ENCODE measurements at places on chromosomes 1 and 21.

GRCh38 chr1:89170170-89171066 lies 5.4 kb downstream of the GBP7 start:
- DNase-seq: no peak

DNA sequence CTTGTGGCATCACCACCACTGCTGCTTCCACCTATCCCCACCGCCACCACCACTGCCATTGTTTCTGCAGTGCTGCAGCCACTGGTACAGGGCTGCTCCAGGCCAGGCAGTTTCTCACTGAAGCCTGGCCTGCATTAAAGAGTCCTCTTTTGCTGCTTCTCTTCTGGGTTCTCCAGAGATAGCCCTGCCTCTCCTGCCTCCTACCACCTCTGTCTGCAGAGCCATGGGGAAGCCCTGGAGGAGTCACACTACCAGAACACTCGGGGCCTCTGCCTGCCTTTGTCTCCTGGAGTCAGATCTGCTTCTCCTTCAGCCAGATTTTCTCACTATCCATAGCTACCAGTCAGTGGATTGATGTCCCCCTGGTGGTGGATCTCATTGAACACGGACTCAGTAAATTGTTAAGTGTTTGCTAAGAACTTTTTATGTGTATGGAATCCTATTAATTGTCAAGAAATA lies 37.7 kb upstream of the DDAH1 start:
- no peak for DNase-seq

GRCh38 chr1:200328379-200328778 lies 81.5 kb downstream of the ZNF281 start:
- no peak for DNase-seq

- no peak for DNase-seq
Observed at GRCh38 chr1:151737479-151737878, 16.2 kb downstream of the RIIAD1 start.

DNA sequence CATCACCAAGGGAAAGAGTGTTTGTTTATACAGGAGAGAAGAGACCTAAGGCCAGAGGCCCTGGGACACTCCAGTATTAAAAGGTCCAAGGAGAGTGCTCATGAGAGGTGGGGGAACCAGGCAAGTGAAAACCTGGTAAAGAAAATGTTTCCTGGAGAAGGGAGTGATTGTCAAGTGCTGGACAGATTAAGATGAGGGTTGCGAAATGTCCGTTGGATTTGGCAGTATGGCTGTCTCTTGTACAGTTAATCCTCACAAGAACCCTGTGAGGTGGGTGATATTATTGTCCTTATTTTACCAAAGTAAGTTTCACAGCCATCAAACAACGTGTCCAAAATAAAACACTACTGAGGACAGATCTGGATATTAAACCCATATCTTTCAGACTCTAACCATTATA lies 44.2 kb downstream of the RPAP2 start:
- DNase-seq: no peak

DNA sequence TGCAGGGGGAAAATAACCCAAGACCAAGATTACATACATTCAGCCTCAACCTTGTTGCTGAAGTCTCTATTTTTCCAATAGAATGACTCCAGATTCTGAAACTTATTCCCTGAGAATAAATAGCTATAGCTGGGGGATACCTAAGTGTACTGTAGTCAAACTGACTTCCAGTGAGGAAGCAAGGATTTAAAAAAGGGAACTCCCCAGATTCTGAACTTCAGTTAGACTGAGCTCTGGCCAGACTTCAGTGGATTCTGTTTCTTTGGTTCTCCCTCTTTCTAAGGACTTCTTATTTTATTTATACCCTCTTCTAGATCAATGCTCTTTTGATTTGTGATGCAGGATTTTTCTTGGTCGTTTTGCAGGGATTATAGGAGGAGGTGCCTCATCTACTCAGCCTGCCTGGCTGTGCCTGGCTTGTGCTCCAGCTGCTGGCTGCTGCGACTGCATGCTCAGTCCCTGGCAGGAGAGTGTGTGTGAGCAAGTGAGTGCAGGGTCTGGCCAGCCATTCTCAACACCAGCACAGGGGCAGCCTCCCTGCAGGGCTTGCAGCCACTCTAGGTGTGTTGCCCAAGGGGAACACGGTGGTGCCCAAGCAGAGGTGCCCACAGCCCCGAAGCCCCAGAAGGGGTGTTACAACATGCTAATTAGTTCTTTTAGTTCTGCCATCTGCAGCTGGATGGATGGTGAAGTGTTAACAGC lies 43.0 kb downstream of the SPATA17 start:
- no peak for DNase-seq

GRCh38 chr1:163231385-163231784 lies 28.7 kb upstream of the RGS5 start:
- DNase-seq: no peak

- DNase-seq: peak; percentile 43
Observed at GRCh38 chr21:20882462-20883407, 115.5 kb upstream of the NCAM2 start.

GRCh38 chr1:246711548-246712003 lies 12.6 kb upstream of the SCCPDH start:
- no peak for DNase-seq

GRCh38 chr1:87894062-87894461 lies 565.4 kb downstream of the LMO4 start:
- DNase-seq: no peak

- DNase-seq: no peak
Observed at GRCh38 chr21:39538453-39539042, 74.2 kb upstream of the B3GALT5 start.

DNA sequence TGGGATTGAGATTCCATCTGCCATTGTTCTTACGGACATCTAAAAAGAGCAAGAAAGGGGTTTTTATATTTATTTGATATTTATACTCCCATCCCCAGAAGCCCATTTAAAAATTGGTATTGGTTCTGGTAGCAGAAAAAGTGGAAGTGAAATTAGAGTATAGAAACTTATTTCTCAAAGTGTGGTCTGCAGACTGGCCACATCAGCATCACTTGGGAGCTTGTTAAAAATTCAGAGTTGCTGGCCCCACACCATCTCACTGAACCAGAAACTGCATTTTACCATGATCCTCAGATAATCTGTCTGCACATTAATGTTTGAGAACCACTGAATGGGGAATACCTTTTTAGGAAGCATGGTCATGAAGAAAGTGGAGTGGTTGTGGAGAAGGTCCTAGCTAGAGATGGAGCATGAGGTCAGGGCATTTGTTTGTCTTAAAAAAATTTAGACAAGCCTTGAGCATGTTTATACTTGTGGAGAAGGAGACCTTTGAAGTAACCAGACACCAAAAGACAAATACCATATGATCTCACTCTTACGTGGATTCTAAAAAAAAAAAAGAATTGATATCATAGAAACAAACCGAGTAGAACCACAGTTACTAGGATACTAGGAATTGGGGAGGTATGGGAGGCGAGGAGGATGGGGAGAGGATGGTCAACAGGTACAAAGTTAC lies 116.3 kb downstream of the ST6GALNAC3 start:
- DNase-seq: no peak

DNA sequence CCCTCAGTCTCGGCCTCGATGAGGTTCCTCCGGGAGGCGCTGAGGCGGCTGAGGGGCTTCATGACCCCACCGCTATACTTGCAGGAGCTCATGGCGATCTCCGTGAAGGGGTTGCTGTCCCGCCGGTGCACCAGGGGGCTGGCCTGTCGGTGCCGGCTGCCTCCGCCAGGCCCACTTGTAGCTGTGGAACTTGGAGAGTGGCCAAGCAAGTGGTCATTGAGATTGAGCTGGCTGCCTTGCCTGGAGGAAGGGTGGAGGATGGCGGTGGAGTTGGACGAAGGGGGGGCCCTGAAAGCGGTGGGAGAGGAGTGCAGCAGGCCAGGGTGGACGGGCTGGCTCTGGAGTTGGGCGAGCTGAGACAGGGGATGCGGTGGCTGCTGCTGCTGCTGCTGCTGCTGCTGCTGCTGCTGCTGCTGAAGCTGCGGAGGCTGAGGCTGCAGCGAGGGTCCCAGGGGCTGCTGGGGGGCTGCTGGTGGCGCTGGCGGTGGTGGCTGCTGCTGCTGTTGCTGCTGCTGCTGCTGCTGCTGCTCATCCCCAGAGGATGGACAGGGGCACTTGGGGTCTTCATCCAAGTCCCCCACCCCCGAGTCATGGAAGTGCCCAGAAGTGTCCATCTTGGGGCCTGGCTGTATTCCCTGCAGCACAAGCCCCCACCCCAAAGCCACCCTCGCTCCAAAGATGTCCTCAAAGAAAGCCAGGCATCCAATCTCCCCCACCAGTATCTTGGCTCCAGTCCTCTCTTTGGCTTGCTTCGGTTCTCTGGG lies 548 bp downstream of the KCNN3 start:
- no peak for DNase-seq

DNA sequence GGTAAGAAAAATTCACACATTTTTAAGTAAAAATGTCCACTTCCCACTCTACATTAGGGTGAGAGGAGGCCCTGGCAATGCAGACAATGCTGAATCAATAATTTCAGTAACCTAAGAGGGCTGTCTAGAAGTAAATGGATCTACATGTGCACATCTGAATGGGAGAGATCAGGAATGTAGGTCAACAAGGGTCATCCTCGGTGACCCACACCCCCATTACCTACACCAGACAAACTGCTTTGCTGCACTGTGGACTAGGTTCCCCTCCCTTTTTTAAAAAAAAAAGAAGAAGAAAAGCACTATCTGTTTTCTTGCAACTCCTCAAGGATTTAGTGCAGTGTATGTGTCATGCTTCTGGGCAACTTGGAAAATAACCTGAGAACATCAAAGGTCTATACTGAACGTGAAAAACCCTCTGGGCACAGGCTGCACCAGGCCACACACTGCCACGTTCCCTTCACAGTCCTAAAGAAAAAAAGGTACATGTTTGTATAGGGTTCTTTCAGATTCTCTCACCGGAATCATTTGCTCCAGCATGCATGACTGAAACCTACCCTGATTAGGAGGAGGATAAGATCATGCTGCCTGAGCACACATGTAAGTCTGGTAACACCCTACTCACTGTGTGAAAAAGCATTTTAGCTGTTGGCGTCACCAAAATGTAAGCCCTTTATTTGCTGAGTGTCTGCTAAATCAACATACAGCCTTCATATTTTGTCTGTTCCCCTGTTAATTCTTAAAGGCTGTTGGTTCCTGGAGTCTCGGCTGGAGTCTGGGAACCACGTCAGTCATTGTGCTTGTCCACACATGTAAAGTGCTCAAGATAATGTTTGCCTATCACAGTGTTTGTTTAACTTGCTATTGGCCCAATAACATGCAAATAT lies 341.0 kb downstream of the SMYD3 start:
- peak; percentile 96 for DNase-seq

GRCh38 chr1:18703041-18703621 lies 72.5 kb downstream of the PAX7 start:
- peak; percentile 3 for DNase-seq

GRCh38 chr1:217494767-217495166 lies 136.1 kb downstream of the GPATCH2 start:
- DNase-seq: no peak
